Inflammatory macrophage treated with lipopolysaccharide for 4 hours (primary cell): ENCODE measurements at places on chromosomes 3 and 15.

GRCh38 chr15:99167640-99168039 is 62.8 kb downstream of the SYNM start:
- DNase-seq = no peak

- no peak for DNase-seq
Observed at GRCh38 chr3:77324105-77324504, 284.2 kb downstream of the ROBO2 start.

- no peak for DNase-seq
Observed at GRCh38 chr3:163812006-163812405, 1266.3 kb downstream of the SI start.

GRCh38 chr3:138649134-138649533 is 40.6 kb downstream of the FAIM start:
- DNase-seq = no peak

DNA sequence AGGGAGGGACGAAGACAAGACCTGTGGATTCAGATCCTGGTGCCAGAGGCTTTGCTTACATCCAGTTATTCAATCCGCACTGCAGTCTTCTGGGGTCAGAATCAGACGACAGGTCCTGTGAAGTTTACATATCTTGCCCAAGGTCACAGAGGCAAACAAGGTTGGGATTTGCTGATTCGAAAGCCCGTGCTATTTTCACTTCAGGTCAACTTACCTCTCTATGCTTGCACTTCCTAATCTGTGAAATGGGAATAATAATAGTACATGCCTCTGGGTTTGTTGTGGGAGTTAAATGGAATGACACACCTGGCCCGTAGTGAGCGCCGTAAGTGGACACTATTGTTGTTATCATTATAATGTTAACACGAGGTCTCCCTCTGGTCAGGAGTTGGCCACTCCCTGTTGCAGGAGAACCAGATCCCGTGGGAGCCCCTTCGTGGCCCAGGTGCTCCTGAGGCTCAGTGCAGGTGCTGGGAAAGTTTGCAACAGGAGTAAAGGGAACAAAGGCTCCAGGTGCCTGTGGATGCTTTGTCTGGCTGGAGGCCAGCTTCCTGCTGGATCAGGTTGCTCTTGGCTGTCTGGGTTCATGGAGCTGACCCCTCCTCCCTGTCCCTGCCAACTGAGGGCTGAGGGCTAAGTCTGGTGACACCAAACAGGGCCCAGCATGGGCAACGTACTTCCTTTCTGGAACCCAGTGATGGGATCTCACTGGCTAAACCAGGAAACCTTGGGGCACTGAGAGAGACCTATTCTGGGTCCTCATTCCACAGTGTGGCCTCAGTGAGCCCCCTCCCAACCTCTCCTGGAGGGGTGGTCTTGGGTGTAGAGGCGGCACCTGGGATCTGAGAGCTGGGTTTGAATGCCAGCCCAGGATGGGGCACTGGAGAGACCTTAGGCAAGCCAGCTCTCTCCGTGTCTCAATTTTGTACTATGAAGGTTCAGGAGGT is 40.1 kb upstream of the SEMA4B start:
- DNase-seq = no peak

DNA sequence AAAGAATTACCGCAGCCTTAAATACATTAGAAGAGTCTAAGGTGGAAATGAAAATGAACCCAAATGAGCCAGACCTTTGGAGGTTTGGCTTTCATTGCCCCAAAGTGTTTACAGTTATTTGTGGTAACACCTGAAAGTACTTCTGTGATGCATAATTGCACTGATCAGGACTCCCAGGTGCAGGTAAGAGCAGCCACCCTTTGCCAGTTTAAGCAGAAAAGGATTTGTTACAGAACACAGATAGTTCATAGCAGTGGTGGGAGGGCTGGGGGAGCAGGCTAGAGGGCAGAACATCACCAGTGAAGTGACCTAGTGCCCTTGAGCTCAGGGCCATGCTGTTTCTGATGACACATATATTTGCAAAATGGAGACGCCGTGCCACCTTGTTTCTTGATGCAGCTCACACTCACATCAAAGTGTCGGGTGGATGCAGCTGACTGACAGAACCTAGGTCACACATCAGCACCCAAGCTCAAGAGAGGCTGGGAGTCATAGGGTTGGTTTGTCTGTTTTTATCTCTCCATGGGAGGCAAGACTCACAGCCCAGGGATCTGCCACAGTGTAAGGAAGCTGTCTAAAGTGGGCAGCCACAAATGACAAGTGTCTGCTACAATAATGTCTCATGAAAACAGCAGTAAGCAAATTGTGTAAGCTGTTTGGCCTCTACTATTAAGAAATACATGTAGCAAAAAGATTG is 49.1 kb downstream of the NEK11 start:
- no peak for DNase-seq

DNA sequence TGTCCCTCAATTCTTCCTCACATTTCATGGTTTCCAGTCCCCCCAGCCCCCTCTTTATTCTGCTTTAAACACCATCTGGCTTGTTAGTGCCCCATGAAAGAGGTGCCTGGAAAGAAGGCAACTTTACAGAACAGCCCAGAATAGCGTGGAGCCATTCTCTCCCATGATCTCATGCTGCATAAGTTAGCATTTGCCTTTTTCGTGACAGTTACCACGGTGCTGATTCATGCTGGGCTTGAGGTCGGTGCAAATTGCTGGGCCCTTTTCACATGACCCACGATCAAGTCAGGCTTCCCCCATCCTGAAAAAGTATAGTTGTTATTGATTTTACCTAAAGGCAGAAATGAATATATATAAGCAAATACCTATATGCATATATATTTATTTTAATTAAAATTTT is 29.6 kb downstream of the SQOR start:
- peak; percentile 57 for DNase-seq

DNA sequence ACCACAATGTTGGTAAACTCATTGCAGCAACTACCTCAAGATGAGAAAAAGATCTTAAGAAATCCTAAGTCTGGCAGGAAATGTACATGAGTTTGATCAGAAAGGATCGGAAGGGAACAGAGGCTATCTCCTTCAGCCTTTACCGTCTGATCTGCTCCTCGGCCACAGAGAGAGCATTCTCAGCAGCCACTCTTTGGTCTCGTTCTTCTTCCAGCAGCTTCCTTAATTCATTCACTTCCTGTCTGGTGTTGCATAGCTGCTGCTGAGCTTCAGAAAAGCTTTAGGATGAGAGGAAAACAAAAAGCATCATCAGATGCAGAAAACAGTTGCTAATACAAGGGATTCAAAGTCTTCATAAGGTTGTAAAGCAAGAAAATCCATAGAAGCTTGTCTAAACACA is 6.6 kb upstream of the HCLS1 start:
- peak; percentile 38 for DNase-seq

- peak; percentile 54 for DNase-seq
Observed at GRCh38 chr3:172315401-172316091, 132.7 kb downstream of the GHSR start.

- no peak for DNase-seq
Observed at GRCh38 chr3:114079761-114080160, 23.2 kb downstream of the QTRT2 start.

DNA sequence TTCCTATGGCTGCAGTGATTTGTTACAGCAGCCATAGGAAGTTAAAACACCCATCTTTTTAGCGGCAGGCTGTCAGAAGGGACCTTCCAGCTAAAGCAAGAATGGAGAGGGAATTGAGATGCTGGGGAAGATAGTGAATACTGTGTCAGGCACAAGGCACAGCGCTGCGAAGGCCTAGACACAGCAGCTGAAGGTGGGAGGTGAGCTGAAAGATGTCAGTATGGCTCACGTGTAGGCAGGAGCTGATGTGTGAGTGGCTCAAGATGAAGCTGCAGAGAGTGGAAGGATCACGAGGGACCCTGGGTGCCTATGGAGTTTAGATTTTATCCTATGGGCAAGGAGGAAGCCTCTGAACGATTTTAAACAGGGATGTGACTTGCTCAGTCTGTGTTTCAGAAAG is 44.3 kb downstream of the NMNAT3 start:
- DNase-seq = no peak

- DNase-seq = no peak
Observed at GRCh38 chr15:57195326-57195725, 181.0 kb upstream of the CGNL1 start.

GRCh38 chr3:49639551-49639950 is 34.6 kb upstream of the APEH start:
- DNase-seq = no peak

GRCh38 chr15:79680720-79681119 is 216.1 kb downstream of the MTHFS start:
- no peak for DNase-seq

GRCh38 chr3:9550999-9551398 is 2.6 kb downstream of the LHFPL4 start:
- DNase-seq = no peak

DNA sequence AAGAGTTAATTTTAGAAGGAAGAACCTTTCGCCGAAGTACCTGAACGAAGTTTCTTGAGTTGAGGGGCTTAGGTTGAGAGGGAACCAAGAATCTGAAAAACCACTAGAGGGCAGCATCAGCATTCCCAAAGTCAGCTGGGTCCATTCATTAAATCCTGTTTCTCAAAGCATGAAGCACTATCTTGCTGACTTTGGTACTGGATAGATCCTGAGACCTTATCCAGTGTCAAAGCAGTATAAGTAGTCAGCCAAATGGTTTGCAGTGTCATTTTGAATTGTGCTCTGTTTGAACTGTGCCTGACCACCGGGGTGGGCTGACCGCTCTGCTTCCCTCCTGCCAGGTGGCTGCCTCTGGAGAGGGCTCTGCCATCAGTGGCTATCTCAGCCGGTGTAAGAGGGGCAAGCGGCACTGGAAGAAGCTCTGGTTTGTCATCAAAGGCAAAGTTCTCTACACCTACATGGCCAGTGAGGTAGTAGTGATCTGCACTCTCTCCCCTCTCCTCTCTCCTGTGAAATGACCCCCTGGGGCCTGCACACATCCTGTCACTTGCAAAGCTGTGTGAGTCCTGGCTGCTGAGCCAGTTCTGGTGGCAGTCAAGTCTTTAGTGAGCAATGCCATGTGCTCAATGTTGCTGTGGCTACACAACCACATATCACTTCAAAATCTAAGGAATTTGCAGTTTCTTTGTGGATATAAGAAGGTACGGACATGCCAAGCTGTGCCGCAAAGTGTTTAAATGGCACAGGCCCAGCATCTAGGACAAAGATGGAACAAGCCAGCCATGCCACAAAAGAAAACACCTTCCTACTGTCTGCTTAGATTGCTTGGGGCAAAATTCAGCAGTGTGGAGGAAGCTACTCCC is 21.4 kb upstream of the NR2C2 start:
- DNase-seq = peak; percentile 56

- peak; percentile 10 for DNase-seq
Observed at GRCh38 chr15:72271895-72272212, 500 bp downstream of the PARP6 start.

DNA sequence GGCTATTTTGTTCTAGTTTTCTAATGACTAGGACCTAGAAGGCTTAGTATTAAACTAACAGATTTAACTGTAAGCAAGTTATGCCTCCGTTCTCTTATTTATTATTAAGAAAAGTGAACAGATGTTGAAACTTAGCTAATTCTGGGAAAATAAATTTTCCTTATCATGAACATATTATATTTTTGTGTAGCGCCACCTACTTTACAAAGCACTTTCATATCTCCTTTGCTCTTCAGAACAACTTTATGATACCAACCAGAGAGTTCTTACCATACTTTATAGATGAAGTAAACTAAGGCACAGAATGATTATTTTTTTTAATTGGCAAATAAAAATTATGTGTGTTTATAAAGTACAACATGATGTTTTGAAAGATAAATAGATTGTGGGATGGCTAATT is 59.4 kb downstream of the NME9 start:
- no peak for DNase-seq

DNA sequence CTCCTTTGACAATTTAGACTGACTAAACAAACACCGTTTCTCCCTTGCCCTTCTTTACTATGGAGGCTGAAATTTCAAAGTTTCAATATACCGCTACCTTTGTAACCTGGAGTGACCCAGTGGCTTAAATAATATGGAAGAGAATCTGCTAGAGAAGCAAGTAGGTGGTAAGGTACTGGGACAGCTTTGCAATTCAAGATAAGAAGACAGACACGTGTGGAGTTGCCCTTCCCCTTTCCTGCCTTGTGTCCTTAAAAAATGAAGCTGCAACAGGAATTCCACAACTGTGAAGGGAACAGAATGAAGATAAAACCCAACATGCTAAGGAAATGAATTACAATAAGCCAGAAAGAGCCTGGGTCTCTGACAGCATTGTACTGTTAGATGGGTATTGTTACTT is 26.4 kb downstream of the CBLB start:
- DNase-seq = no peak

- DNase-seq = no peak
Observed at GRCh38 chr3:141077631-141078030, 26.5 kb downstream of the SPSB4 start.
